ENCODE measurements at places on chromosomes 7 and 10.

DNA sequence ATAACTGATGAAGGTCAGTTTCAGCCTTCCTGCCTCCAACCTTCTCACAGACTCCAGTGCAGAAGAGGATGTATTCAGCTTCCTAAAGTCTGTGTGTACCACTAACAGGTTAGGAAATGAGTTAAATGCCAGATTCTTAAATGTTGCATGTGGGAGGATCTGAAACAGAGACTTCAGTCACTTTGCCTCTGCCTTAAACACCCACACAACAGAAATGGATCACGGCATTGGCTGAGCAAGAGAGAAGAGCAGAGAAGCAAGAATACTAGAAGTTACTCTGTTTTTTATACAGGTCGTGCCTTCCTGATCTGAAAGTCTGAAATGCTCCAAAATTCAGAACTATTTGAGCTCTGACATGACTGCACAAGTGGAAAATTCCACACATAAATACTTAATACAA, 98.9 kb upstream of the ARHGAP21 start:
- no peak for DNase-seq

DNA sequence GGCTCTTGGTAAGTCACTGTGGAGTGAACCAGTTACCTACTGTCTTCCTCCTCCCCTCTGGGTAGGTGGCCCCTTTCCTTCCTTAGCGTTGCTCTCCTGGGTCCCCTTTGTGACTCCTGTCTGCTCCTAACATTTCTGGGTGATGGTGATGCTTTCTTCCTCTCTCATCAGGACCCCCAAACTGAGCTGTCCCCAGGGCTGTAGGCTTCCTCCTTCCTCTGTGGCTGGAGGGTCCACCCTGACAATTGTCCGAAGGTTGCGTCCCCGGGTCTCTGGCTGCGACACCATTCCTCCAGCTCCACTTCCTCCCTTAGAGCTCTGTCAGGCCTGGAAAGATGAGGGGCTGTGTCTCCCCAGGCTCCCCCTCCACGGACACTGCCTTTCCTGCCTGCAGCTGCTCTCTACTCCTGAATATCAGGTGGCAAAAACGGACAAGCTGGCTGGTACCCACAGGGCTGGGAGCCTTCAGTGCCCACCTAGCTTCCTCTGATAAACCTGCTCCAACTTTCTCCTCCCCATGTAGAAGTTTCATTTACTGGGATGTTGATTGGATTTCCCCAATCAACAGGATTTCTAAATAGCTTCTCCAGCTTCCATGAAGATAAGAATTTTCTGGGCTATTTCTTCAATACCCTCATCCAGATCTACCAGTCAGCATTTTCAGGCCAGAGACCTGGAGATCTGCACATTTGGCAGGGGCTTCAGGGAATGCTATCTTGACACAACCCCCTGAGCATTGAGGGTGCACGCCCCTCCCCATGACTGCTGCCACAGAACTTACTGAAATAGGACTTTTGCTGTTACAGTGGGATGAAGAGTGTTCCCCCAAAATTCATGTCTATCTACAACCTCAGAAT, 506.5 kb downstream of the TCERG1L start:
- DNase-seq, result no peak

GRCh38 chr7:1176891-1177373, 16.9 kb upstream of the ZFAND2A start:
- DNase-seq, result peak; percentile 77

DNA sequence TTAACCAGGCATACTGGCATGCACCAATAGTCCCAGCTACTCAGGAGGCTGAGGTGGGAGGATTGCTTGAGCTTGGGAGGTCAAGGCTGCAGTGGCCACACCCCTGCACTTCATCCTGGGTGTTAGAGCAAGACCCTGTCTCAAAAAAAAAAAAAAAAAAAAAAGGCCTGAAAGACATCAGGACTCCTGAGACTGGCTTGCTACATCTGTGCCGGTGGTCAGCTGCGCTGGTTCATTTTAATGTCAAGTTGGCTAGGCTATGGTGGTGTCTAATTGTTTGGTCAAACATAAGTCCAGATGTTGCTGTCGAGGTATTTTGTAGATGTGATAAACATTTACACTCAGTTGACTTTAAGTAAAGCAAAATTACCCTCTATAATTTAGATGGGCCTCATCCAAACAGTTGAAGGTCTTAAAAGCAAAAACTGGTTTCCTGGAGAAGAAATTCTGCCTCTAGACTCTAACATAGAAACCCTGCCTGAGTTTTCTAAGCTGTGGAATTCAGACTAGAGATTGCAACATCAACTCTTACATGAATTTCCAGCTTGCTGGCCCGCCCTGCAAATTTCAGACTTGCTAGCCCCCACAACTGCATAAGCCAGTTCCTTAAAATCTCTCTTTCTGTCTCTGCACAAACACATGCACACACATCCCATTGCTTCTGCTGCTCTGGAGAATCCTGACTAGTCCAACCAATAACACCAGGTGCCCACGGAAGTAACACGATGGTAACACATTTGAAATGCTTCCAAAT, 18.2 kb downstream of the MYOF start:
- no peak for DNase-seq

DNA sequence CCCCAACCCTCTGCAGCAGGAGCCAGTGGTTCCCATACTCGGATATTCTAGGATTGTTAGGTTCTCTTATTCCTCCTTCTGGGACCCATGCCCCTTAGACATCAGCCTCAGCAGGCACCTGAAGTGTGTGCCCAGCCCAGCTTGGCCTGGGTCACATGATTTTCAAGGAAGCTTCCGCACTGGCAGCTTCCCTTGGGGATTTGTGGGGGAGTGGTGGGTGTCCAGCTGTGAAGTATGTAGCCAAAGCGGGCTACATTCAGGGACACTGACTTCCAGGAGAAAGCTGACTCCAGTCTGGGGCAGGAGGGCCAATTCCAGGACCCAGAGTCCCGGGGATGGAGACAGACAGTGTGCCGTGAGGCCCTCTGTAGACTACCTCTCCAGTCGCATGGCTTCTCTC, 1.3 kb downstream of the LDB1 start:
- no peak for DNase-seq

GRCh38 chr10:35784751-35785150, 142.7 kb upstream of the FZD8 start:
- DNase-seq, result no peak

DNA sequence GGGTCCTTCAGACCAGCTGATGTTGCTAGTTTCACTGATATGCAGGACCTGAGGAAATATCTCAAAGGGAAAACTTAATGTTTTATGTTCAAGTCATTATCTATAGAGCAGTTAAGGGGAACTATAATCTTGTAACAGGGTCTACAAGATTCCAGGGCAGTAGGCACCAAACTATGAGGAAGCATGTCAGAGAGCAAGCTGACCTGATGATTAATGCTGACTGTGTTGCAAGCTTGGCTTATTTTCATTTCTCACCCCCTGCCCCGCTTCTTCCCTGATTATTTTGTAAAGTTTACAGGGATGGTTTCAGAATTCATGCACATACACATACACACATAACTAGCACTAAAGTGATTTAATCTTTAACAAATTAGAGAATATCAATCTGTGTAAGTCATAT, 84.3 kb upstream of the CACNA2D1 start:
- DNase-seq, result no peak

GRCh38 chr10:86390337-86391120, 23.9 kb upstream of the GRID1 start:
- DNase-seq, result no peak

- DNase-seq, result no peak
Measured at GRCh38 chr7:139355320-139355719, 4.4 kb upstream of the LUC7L2 start.

DNA sequence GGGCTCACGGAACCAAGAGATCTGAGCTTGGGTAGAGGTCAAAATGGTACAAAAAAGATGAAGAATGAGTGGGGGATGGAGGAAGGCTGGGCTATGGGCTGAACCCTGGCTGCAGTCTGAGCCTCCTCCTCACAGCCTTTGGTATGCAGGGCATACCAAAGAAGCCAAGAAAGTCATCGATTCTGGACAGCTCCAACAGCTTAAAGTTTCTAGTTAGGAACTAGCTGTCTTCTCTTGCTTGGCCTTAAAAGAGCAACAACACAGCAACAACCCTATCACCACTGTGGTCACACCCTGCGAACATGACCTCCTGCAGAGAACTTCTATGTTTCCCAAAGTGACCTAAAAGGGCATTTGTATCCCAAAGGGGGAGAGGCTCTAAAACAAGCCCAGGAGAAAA, 126.1 kb upstream of the EFCAB10 start:
- DNase-seq, result no peak

GRCh38 chr7:155222573-155222972, 75.1 kb upstream of the INSIG1 start:
- no peak for DNase-seq

DNA sequence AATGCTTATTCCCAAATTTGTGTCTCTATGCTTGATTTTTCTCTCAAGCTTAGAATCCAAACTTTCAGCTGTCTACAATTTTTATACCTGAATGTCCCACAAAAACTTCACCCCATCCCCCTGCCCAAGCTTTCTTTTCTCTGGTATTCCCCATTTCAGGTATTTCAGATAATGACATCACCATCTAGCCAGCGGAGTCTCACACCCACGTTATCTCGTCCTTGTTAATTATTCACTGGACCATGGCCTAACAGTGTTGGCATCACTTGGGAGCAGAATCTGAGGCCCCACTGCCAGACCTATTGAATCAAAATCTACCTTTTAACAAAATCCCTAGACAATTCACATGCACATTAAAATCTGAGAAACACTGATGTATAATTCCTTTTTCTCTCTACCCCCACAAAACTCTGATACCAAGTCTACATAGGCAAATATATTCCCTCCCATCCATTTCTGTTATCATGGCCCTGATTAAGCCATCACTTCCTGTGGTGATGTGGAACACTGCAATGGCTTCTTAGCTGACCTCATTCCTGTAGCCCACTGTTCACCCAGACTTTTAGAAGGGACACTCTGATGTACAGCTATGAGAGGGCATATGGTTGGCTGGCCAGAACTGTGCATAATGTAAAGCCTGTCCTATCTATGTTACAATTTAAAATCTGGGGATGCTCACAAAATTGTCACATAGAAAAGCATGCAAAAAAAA, 31.4 kb downstream of the ZNF438 start:
- no peak for DNase-seq

GRCh38 chr7:2732959-2733584, 45.1 kb downstream of the AMZ1 start:
- DNase-seq, result no peak

DNA sequence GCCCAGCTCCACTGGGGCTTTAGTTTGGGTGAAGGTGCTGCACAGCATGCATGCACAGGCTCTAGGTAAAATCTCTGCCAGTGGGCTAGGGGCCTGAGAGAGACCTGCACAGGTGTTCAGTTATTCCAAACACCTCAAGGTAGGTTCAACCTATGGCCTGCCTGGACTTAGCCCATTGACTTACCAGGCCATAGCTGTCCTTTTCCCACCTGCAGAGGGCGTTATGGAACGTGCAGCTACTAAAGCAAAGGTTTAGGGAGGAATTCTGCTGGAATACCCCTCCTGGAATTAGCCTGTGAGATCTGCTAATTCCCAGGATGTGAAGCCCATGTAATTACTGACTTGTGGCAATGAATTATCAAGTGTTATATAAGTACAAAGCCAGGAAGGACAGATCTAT, 3.6 kb downstream of the VWC2 start:
- no peak for DNase-seq

DNA sequence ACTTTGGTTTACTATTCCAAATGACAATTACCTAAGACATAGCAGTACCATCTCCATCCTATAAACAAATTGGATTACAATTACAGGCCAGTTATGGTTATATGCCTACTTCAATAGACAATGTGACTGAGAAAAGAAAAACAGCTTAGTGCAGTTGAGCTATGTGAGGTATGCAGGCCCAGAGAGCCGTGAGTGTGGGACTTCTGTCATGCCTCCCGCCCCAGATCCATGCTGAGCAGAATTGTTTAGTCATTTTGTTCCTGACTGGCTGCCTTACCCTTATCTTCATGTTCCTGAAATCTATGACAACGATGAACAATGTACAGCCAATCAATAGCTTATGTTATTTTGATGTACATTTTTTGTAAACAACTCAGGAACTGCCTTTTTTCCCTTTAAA, 21.7 kb downstream of the LARP4B start:
- DNase-seq, result no peak

DNA sequence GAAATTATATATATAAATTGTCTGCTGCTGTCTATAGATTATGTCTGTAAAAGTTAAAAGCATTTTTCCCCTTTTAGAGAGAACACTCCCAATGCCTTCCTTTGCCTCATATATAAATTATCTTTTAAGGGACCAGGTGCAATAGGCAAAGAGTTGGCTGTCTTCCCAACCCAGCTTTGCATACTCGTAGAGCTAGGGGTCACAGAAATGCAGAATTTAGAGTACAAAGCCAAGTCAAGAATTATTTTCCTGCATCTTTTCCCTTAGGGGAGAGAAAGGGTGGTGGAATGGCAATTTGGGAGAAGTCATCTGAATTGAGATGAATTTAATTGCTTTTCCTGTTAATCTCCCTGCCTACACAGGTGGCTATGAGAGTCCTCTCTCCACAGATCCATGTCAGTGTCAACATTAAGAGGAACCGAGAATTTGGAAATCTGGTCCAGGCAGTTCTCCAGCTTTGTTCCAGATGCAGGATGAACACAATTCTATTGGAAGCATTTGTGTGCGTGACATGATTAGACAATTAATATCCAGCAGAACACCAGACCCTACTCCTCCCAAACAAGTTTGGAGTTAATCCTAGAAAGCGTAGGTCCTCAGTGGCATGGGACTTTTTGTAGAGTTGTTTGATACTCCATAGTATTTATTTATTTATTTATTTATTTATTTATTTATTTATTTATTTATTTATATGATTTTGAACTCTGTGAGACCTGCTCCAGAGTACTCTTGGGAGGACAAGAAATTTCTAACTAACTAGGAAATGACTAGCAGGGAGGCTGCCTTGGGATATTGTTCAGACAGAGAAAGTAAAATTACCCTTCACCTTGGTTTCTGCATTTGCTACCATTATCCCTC, 80.3 kb upstream of the SKAP2 start:
- DNase-seq, result no peak

DNA sequence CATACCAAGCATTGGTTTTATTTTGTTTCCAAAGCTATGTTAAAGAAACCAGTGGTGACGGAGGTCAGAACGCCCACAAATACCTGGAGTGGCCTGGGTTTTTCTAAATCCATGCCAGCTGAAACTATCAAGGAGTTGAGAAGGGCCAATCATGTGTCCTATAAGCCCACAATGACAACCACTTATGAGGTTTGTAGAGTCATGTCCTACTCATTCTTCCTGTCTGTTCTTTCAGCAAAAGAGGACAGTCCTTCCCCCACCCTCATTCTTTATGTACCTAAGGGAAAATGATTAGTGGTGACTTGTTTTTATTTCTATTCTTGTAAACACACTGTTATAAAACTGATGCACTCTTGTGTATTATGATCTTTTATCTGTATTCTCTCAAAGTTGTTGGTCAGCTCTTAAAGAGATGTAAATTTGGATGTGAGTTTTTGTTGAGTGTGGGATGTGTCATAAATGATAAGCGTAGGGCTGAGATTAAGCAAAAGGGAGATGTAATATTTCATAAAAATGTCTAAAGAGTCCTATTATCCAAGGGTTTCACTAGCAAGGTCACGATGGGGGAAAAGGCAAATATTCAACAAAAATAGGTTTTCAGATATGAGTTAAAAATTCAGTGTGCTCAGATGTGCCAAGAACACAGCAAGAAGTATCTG, 294.4 kb downstream of the BICC1 start:
- DNase-seq, result no peak
